ENCODE measurements at places on chromosomes 4 and X. TPM values are rescaled to one million over a fixed set of nuclear protein-coding genes. Genes with fewer than 3 reads are reported as not detected.
A peak's percentile ranks its signal among the peaks of the same experiment; 100 is the strongest.

- DNase-seq, result no peak
Measured at GRCh38 chrX:3609810-3610209, 103.6 kb downstream of the PRKX start.

DNA sequence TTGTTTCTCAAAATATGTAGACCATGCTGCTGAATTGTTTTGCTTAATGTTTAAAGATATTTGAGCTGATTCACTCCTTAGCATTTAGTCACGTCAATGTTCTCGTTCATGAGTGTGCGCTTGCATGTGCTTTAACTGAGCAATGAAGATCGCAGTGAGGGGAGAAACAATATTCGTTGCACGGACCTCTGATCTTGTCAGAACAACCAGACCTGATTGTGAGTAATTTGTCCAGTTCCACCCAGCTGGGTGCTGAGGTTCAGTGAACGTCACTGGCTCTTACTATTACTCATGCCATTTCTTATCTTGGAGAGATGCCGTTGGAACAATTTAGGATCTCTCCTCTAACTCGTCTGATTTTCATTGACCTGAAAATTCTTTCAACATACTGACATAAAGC lies 15.0 kb upstream of the PRKX start:
- no peak for DNase-seq

GRCh38 chrX:2251211-2251610 lies 249.6 kb downstream of the DHRSX start:
- DNase-seq, result no peak

DNA sequence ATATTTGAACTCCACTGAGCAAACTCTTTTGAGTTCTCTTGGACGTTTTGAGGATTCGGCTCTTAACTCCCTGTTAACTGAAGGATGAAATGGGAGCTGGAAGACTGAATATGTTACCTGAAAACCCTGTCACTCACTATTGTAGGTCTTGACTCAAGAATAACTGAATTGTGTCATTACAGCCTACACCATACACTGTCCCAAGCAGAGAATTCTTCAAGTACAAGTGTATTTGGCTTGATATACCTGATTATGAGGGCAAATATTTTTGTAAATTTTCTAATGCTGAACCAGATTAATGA lies 276.1 kb downstream of the CFAP299 start:
- DNase-seq, result no peak

DNA sequence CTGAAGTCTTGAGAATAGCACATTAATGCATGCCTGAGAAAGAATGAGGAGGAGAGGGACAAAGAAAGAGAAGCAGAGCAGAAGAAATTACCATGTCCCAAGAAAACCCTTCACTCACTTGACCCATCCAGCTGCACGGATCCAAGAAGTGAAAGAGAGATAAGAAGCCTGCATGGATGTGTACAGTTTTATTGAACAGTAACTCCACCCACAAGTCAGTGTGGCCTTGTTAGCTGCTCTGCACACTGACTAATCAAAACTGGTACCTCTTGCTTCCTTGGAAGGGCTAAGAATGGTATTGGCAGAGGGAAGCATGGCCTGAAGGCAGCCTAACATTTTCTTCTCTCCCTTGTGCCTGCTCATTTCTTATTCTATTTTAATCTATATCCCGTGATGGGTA lies 163.9 kb downstream of the SLC7A11 start:
- DNase-seq, result no peak

- DNase-seq, result peak; percentile 26
Measured at GRCh38 chr4:169229571-169230028, 41.2 kb downstream of the SH3RF1 start.

- no peak for DNase-seq
Measured at GRCh38 chr4:93179044-93179443, 649.5 kb upstream of the ATOH1 start.

TRIM61 gene
- 0.27 TPM for total RNA-seq

AMTN gene
- not detected for total RNA-seq

PDCL2 gene
- total RNA-seq, result not detected
